ENCODE measurements at places on chromosomes 12 and 14.

- DNase-seq, result no peak
Measured at GRCh38 chr12:99067171-99067785, 422.2 kb downstream of the APAF1 start.

DNA sequence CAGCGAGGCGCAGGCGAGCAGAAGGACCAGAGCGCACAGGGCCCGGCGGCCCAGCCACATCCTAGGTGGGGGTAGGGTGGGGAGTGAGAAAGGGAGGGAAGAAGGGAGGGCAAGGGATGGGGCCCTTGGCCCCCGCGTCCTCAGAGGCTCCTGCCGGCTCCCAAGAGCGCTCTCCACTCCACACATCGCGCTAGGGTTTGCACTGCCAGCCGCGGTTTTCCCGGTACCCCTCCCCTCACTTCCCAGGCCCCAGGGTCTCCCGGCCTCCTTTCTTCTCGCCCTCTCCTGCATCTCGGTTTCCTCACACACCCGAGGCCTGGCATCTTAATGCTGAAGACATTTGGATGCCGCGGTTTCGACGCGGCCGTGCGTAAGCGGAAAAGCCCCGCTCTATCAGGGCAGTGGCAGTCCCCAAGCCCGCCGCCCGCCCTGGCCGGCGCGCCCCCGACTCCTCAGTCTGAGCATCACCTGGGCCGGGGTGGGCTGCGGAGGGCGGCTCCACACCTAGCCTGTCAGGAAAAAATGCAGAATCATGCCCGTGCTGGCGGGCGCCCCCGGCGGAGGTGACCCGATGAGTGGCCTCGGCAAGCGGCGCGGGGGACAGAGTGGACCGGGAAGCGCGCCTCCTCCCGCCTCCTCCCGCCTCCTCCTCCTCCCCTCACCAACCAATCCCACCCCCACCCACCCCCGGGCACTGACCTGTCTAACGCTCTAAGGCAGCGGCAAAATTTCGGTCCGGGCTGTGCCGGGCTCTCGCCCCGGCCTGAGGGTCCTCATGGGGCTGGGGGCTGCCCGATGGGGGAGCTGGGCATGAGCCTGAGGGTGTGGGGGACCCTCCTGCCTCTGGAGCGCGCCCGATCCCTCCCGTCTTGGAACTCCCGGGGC lies 686 bp downstream of the B4GALNT1 start:
- DNase-seq, result peak; percentile 59

GRCh38 chr12:108318472-108319275 lies 20.4 kb downstream of the CMKLR1 start:
- DNase-seq, result no peak

GRCh38 chr12:107653519-107653918 lies 32.1 kb upstream of the PWP1 start:
- no peak for DNase-seq

DNA sequence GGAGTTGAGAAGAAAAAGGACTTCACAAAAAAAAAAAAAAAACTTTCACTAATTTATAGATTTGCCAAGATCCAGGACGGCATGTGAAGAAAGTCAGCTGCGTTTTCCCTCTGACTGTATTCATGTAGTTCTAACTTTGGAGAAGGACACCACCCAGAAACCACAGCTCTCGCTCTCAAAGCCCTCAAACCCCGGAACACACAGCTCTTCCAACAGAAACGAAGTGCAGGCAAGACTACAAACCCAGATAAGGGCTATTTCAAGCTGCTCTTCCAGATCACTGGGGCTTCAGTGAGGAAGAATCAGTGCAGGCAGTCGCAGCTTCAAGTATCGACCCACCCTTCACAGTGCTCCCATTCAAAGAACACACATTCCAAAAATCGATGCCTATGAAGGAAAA lies 13.2 kb downstream of the KCNH5 start:
- no peak for DNase-seq

GRCh38 chr14:87149583-87150354 lies 843.2 kb downstream of the GALC start:
- no peak for DNase-seq

DNA sequence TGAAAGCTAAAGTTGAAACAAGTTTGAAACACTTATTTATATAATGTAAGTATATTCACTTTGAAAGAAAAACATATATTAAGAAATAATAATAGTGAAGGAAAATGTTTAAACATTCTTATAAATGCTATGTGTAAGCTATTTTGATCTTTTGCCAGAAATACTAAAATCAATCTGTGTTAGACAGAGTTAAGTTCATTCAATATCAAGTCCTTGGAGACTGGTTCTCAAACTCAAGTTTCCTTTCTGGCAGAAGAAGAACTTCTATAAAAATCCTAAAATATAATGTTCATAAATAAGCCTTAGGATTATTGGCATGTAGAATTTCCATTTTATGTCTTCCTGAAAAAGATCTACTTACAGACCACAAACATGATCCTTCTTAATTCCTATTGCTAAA lies 45.3 kb downstream of the TAOK3 start:
- no peak for DNase-seq

GRCh38 chr12:130300737-130301535 lies 36.8 kb upstream of the PIWIL1 start:
- no peak for DNase-seq

GRCh38 chr12:19884021-19884492 lies 444.8 kb downstream of the AEBP2 start:
- no peak for DNase-seq

- no peak for DNase-seq
Measured at GRCh38 chr12:100141666-100141997, 1.0 kb downstream of the BLTP3B start.

Data from HAP-1 (cell line).